Neuronal stem cell (in vitro differentiated cells): ENCODE measurements at places on chromosomes 6 and 20.

DNA sequence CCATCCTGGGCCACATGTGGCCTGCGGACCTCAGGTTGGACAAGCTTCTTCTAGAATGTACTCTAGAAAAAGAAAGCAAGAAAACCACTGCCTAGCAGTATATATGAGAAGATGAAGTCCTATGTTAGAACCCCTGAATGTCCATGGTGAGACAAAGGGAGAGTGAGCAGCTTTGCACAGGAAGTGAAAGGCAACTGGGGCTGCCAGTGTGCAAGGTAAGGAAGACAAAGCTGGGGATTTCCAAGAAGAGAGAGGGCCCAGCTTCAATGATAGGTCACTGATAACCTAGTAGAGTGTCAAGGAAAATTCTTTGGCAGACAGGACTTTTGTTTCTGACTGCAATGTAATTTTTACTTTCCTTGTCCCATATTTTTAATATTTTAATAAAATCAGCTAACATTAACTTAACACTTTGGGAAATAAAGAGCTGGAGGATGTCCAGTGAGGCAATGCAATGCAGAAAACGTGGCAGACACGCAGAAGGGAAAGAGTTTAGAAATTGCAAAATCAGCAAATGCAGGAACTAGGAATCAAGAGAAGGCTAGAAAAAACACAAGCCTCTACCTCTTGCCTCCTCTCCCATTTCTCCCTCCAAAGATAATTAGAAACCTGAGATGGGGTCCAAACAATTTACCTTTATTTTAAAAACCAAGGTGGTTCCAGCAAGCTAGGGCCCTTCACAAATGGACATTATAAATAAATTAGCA, 47.4 kb downstream of the CYP39A1 start:
- H3K36me3 ChIP-seq, result no peaks in the 10 kb centered on the region
- H3K4me3 ChIP-seq, result no peak overlapping the region
- H3K4me1 ChIP-seq, result no peaks in the 10 kb centered on the region
- no peak overlapping the region for H3K27ac ChIP-seq
- no peaks in the 10 kb centered on the region for H3K27me3 ChIP-seq

GRCh38 chr6:5192135-5192794, 68.5 kb downstream of the LYRM4 start:
- no peak overlapping the region for H3K27ac ChIP-seq
- no peak for DNase-seq
- no peaks in the 10 kb centered on the region for H3K27me3 ChIP-seq
- no peak overlapping the region for H3K4me3 ChIP-seq
- H3K36me3 ChIP-seq, result peaks cover 3% of the 10 kb centered on the region

- H3K36me3 ChIP-seq, result no peaks in the 10 kb centered on the region
- peaks cover 13% of the 10 kb centered on the region for H3K4me1 ChIP-seq
- H3K27ac ChIP-seq, result no peak overlapping the region
Observed at GRCh38 chr6:7445885-7446461, 56.4 kb downstream of the RIOK1 start.

- no peaks in the 10 kb centered on the region for H3K27me3 ChIP-seq
- DNase-seq, result no peak
- H3K27ac ChIP-seq, result no peak overlapping the region
- no peaks in the 10 kb centered on the region for H3K4me1 ChIP-seq
Observed at GRCh38 chr20:24622856-24623255, 153.4 kb downstream of the SYNDIG1 start.

GRCh38 chr20:46708172-46708860, 1.1 kb upstream of the SLC2A10 start:
- H3K4me3 ChIP-seq, result no peak overlapping the region
- no peaks in the 10 kb centered on the region for H3K27me3 ChIP-seq
- H3K27ac ChIP-seq, result no peak overlapping the region
- H3K4me1 ChIP-seq, result peaks cover 18% of the 10 kb centered on the region
- H3K36me3 ChIP-seq, result no peaks in the 10 kb centered on the region

- no peaks in the 10 kb centered on the region for H3K27me3 ChIP-seq
- no peak for DNase-seq
- peaks cover 10% of the 10 kb centered on the region for H3K4me1 ChIP-seq
- no peak overlapping the region for H3K27ac ChIP-seq
Observed at GRCh38 chr6:35919085-35919826, 1.6 kb downstream of the SRPK1 start.

DNA sequence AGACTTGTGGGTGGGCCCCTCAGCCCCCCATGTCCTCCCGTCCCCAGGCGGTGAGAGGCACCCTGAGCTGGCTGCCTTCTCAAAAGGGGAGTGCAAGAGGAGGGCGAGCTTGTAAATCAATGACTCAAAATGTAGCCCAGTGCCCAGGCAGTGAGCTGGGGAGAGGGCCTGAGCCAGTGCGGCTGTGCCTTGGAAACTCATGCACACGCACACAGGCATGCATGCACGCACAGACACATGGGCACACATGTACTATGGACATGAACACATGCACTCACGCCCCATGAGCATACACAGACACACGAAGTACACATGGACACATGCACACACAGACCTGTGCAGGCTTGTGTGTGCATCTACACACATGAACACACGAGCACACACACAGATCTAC, 133.5 kb downstream of the TAF4 start:
- peaks cover 3% of the 10 kb centered on the region for H3K36me3 ChIP-seq
- H3K4me1 ChIP-seq, result peaks cover 8% of the 10 kb centered on the region
- H3K4me3 ChIP-seq, result no peak overlapping the region
- no peaks in the 10 kb centered on the region for H3K27me3 ChIP-seq
- DNase-seq, result no peak

- no peak for DNase-seq
- no peak overlapping the region for H3K4me3 ChIP-seq
- peaks cover 7% of the 10 kb centered on the region for H3K4me1 ChIP-seq
- no peak overlapping the region for H3K27ac ChIP-seq
- no peaks in the 10 kb centered on the region for H3K36me3 ChIP-seq
Observed at GRCh38 chr6:144320741-144321140, 35.6 kb downstream of the UTRN start.

- H3K4me1 ChIP-seq, result peaks cover 8% of the 10 kb centered on the region
- no peak for DNase-seq
- H3K4me3 ChIP-seq, result no peak overlapping the region
- H3K27me3 ChIP-seq, result no peaks in the 10 kb centered on the region
- H3K27ac ChIP-seq, result no peak overlapping the region
Observed at GRCh38 chr6:474453-475185, 83.1 kb downstream of the IRF4 start.

DNA sequence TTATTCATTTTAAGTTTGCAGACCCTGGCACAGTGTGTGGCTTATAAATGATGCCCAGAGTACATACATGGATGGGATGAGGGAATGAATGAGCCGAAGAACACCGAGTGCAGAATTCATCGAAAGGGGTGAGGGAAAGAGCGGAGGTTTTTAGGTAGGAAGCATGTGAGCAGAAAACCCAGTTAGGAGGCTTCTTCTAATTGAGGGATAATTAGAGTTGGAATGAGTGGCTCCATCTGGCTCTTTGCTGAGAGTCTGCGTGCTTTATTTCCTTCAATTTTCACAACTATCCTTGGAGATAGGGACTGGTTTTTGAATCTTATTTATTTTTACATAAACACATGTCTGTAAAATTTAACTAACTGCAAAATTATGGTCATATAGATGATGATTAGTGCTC, 150.7 kb downstream of the DOK5 start:
- no peak for DNase-seq
- no peaks in the 10 kb centered on the region for H3K27me3 ChIP-seq
- H3K27ac ChIP-seq, result no peak overlapping the region
- peaks cover 22% of the 10 kb centered on the region for H3K4me1 ChIP-seq
- H3K4me3 ChIP-seq, result no peak overlapping the region
